ENCODE measurements at places on chromosomes 6 and 20.

- no peak for DNase-seq
- no peaks in the 10 kb centered on the region for H3K27me3 ChIP-seq
- peak overlapping the region; percentile 80 for H3K27ac ChIP-seq
- no peaks in the 10 kb centered on the region for H3K36me3 ChIP-seq
- peaks cover 23% of the 10 kb centered on the region for H3K4me1 ChIP-seq
Measured at GRCh38 chr6:56040889-56041301, 165.5 kb upstream of the BMP5 start.

GRCh38 chr20:18048176-18048575, 9.5 kb downstream of the OVOL2 start:
- DNase-seq: no peak
- no peak overlapping the region for H3K27ac ChIP-seq
- H3K36me3 ChIP-seq: no peaks in the 10 kb centered on the region
- H3K4me3 ChIP-seq: no peak overlapping the region
- H3K27me3 ChIP-seq: peaks cover 14% of the 10 kb centered on the region

GRCh38 chr6:81753711-81754577, 1.5 kb upstream of the TENT5A start:
- H3K4me3 ChIP-seq: peak overlapping the region; percentile 91
- no peaks in the 10 kb centered on the region for H3K27me3 ChIP-seq

DNA sequence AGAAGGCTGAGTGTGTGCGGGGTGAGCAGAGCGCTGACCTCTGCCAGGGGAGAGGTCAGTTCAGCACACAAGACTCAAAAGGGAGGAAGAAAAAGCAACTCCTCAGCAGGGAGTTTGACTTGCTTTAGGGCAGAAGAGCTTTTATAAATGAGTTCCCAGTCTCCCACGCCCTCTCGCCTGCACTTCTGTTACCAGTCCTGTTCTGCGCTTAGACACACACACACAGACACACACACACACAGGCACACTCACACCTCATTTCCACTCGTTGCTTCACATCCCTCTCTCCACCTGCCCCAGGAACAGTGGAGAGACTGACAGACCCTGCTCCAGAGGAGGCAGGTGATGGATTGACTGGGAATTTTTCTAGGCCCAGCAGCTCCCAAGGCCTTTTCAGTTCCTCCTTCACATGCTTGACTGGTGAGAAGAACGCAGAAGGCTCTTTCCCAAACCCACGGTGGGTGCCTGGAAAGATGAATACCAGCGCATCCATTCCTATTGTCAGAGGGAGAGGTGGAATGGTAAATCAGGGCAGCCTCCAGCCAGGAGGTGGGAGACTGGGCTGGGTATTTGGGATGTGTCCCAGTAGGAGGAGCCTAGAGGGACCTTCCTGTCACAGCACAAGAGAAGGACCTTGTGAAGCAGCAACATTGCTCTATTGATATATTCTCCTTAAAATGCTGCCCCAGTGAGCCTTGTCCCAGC, 43.7 kb downstream of the JAG1 start:
- no peaks in the 10 kb centered on the region for H3K36me3 ChIP-seq
- peaks cover 9% of the 10 kb centered on the region for H3K4me1 ChIP-seq
- H3K4me3 ChIP-seq: no peak overlapping the region
- no peak overlapping the region for H3K27ac ChIP-seq
- DNase-seq: no peak

DNA sequence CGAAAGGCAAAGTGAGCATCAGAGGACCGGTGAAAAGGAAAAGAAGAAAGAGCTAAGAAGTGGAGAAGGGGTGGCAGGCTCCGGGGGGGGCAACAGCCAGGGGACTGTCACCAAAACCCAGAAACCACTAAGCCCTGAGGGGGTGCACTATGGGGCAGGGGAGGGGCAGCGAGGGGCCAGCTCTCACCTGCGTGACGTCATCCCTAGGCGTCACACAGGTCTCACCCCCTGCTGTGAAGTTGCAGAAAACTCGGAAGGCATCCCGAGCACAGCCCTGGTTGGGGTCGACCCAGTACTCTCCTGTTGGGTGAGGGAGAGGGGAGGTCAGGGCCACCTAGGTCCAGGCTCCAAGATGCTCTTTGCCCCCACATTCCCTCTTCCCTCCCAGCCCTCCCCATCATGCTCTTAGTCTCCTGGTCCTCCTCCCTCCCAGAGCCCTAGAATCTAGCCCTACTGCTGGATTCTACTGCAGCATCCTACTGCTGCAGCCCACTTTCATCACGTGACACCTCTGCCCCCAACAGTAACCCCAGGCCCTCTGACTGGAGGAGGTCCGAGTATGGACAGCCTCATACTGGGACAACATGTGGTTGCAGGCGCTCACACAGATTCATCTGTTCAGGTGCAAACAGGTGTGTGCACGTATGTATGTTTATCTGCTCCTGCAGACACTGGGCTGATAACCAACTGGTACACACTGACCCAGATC, 27.4 kb downstream of the COL11A2 start:
- no peaks in the 10 kb centered on the region for H3K27me3 ChIP-seq
- no peak overlapping the region for H3K4me3 ChIP-seq
- DNase-seq: peak; percentile 74
- no peaks in the 10 kb centered on the region for H3K36me3 ChIP-seq

DNA sequence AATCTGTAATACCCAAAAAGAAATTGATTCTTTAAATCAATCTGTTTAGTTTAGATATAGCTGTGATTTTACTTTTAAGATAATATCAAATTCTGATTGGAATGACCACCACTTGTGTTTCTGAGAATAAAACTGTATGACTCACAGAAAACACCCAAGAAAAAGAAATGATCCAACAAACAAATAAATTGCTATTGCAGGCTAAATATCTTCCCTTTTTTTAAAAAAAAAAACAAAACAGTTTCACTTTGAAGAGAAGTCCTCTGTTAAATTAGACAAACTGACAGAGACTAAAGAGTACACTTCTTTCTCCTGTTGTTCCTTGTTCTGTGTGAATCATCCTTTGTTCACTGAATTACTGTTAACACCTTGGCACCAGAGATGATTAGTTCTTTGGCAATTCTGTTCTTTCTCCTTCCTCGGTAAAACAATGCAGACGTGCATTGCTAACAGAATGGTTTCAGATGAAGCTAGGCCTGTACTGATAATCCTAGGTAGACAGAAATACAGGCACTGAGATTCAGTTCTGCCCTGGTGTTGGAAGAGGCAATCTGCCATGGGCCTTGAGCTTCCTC, 895.2 kb upstream of the CITED2 start:
- DNase-seq: no peak
- H3K4me3 ChIP-seq: no peak overlapping the region
- H3K27ac ChIP-seq: no peak overlapping the region
- H3K4me1 ChIP-seq: no peaks in the 10 kb centered on the region
- no peaks in the 10 kb centered on the region for H3K36me3 ChIP-seq
- no peaks in the 10 kb centered on the region for H3K27me3 ChIP-seq

DNA sequence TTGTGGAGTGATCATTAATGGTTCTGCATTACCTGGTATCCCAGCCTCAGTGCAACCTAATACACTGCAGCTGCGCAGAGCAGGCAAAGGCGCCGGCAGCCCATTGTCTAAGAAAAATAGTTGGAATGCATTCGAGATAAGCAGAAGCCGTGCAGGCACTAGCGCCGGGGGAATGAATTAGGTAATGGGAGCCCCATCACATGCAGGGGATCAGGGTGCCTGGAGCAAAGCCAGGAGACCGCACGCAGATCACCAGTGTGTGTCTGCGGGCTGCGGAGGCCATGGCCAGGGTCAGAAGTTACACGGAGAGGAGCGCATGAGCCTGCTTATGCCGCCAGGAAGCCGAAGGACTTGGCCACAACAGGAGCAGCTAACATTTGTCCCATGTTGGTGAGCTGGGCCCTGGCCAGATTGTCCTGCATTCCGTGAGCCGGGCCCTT, 156.8 kb downstream of the DLL1 start:
- peak; percentile 48 for DNase-seq
- no peak overlapping the region for H3K4me3 ChIP-seq
- no peaks in the 10 kb centered on the region for H3K4me1 ChIP-seq

GRCh38 chr6:34157851-34158250, 12.0 kb upstream of the GRM4 start:
- H3K27ac ChIP-seq: no peak overlapping the region
- DNase-seq: peak; percentile 73
- H3K4me1 ChIP-seq: no peaks in the 10 kb centered on the region
- no peaks in the 10 kb centered on the region for H3K36me3 ChIP-seq
- H3K4me3 ChIP-seq: no peak overlapping the region

GRCh38 chr20:8074931-8075330, 55.4 kb upstream of the TMX4 start:
- no peak overlapping the region for H3K4me3 ChIP-seq
- H3K36me3 ChIP-seq: no peaks in the 10 kb centered on the region
- no peak for DNase-seq
- peaks cover 4% of the 10 kb centered on the region for H3K27me3 ChIP-seq

DNA sequence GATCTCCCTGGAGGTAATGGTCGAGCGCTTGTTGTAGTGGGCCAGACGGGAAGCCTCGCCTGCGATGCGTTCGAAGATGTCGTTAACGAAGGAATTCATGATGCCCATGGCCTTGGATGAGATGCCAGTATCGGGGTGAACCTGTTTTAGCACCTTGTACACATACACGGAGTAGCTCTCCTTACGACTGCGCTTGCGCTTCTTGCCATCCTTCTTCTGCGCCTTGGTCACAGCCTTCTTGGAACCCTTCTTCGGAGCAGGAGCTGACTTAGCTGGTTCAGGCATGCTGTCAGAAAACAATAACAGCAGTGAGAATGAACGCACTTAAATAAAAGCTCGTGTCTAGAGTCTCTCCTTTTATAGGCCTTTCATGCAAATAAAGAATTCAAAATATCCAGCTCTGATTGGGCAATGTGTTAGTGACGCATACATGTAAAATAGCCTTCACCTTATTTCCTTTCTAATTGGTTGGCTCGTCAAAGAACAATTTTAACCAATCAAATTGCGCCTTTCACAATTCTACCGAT, 129.2 kb downstream of the HFE start:
- peaks cover 20% of the 10 kb centered on the region for H3K4me1 ChIP-seq
- no peaks in the 10 kb centered on the region for H3K27me3 ChIP-seq
- H3K4me3 ChIP-seq: peak overlapping the region; percentile 75
- H3K27ac ChIP-seq: peak overlapping the region; percentile 97
- peak; percentile 78 for DNase-seq
- H3K36me3 ChIP-seq: no peaks in the 10 kb centered on the region

- no peaks in the 10 kb centered on the region for H3K36me3 ChIP-seq
- H3K27ac ChIP-seq: no peak overlapping the region
- no peaks in the 10 kb centered on the region for H3K4me1 ChIP-seq
- DNase-seq: peak; percentile 76
- H3K27me3 ChIP-seq: no peaks in the 10 kb centered on the region
- H3K4me3 ChIP-seq: no peak overlapping the region
Measured at GRCh38 chr6:34938268-34938667, 49.2 kb downstream of the ANKS1A start.

DNA sequence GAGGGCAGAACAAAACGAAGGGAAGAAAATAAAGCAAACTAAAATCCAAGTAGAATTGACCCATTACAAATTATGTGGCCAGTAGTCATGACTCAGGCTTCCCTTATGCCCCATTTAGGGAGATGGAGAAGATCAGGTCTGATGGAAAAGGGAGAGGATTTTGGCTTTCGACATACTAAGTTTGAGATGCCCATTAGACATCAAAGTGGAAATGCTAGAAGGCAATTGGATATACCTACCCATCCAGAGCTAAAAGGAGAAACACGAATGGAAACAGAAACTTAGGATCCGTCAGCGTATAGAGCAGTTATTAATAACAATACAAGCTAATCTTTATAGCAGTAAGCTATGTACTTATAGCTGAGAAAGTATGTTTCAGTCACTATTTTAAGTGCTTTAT, 4.8 kb downstream of the TRPC4AP start:
- H3K27me3 ChIP-seq: no peaks in the 10 kb centered on the region
- peaks cover 25% of the 10 kb centered on the region for H3K4me1 ChIP-seq
- H3K4me3 ChIP-seq: no peak overlapping the region
- H3K27ac ChIP-seq: no peak overlapping the region

- no peaks in the 10 kb centered on the region for H3K4me1 ChIP-seq
- no peaks in the 10 kb centered on the region for H3K27me3 ChIP-seq
- no peak overlapping the region for H3K27ac ChIP-seq
- no peak overlapping the region for H3K4me3 ChIP-seq
- no peaks in the 10 kb centered on the region for H3K36me3 ChIP-seq
Measured at GRCh38 chr6:21278375-21278745, 315.2 kb upstream of the SOX4 start.

DNA sequence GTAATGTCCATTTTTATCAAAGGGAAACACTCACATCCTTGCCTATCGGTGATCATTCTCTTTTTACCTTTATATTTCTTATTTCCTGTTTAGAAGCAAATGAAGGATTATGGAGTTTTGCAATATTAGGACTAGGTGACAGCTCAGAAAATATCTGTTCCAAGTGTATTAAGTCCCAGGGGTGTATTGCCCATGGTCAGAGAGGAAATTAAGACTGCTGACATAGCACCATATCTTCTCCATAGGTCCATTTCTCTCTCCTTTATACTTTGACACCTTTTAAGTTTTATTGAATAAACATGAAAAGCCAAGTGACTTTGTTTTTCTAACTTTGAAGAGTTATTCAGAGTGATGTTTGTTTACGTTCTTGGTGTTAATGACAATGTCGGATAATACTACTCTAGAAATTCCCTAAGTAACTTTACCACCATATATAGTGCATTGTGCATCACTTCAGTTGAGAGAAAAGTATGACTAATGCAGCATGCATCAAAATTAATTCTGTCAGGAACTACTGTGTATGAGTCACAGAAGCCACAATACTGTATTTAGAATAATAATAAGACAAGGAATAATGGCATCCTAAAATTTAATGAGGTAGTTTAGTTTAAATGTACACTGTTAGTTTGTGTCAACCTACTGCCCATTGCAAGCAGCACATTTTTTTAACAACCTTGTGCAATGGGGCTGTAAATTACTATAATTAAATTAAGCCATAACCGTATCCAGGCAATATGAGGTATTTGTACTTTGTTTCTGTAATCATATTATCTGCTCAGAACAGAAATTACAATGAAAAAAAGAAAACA, 474.4 kb upstream of the RNF217 start:
- DNase-seq: peak; percentile 58
- H3K4me1 ChIP-seq: peaks cover 3% of the 10 kb centered on the region
- H3K27me3 ChIP-seq: no peaks in the 10 kb centered on the region
- no peak overlapping the region for H3K4me3 ChIP-seq
- no peak overlapping the region for H3K27ac ChIP-seq

GRCh38 chr6:259901-260508, 32.3 kb upstream of the DUSP22 start:
- H3K4me3 ChIP-seq: no peak overlapping the region
- H3K27me3 ChIP-seq: no peaks in the 10 kb centered on the region
- H3K27ac ChIP-seq: no peak overlapping the region
- no peaks in the 10 kb centered on the region for H3K36me3 ChIP-seq
